Stimulated activated CD4-positive, alpha-beta T cell treated with anti-CD3 and anti-CD28 coated beads, TNF-alpha, amount 100 ng/mL, for 48 hours (primary cell): ENCODE measurements at places on chromosomes 7 and 10.

GRCh38 chr7:30226614-30227268, 57.7 kb upstream of the ZNRF2 start:
- DNase-seq = no peak

DNA sequence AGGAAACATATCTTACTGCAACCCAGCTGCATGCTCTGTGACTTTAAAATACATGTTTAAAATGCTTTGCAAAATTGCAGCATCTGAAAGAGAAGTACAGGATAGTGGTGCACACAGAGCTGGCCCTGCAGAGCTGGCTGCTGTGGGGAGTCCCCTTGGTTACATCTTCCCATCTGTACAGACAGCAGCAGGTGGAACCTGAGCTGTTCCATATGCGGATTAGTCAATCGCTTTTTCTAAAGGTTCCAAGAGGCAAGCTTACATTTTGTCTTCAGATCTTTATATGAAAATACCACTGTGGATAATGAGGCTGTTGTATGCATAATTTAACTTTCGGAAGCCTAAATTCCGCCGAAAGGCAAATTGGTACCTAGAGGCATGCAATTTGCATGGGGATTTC, 444.1 kb downstream of the NRG3 start:
- DNase-seq = no peak

DNA sequence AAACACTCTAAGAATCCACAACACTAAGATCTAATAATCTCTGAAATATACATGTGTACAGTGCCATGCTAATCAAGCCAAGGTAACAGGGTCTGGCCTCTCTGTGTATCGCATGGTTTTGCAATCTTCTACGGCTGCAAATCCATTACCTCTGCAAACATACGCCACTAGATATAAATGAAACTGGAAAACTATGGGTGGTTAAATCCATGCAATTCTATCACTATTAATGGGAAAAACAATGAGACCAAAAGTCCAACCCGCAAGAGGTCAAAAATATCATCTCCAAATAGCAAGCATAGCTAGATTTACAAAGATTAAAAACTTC, 23.0 kb downstream of the SGCE start:
- no peak for DNase-seq

DNA sequence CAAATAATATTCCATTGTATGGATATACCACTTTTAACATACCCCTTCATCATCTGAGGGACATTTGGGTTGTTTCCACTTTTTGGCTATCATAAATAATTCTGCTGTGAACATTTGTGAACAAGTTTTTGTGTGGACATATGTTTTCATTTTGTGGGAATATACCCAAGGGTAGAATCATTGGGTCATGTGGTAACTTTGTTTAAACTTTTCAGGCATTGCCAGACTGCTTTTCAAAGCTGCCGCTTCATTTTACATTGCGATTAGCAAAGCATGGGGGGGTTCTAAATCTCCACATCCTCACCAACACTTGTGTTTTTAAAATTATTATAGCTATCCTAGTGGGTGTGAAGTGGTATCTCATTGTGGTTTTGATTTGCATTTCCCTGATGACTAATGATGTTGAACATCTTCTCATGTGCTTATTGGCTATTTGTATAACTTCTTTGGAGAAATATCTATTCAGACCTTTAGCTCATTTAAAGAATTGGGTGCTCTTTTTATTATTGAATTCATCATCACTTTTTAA, 8.4 kb upstream of the HHEX start:
- DNase-seq = no peak

DNA sequence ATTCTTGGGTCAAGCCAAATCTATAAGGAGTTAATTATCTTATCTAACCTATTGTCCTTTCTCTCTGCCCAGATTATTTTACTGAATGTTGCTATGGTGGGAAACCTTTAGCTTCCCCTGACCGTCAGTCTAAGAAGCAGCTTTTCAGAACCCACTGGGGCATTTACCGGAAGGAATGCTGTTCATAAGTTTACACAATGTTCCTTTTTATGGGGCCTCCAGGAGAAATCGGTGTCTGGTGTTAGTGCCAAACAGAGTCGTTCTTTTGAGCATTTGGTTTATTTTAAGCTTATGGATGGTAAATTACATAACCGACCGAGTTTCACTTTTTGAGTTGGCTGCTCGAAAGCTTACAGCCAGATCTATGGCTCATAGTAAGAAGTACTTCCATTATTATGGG, 111.9 kb downstream of the CACNB2 start:
- no peak for DNase-seq

- DNase-seq = no peak
These were observed 24.6 kb downstream of the NAMPT start for GRCh38 chr7:106260136-106260561.

- DNase-seq = no peak
These were observed 59.1 kb downstream of the LOXL4 start for GRCh38 chr10:98208925-98209324.

GRCh38 chr7:158267742-158268435, 319.7 kb downstream of the PTPRN2 start:
- no peak for DNase-seq

GRCh38 chr10:6877336-6877721, 297.3 kb upstream of the PRKCQ start:
- DNase-seq = no peak

- no peak for DNase-seq
These were observed 321.3 kb downstream of the CACNA2D1 start for GRCh38 chr7:82122275-82122674.

DNA sequence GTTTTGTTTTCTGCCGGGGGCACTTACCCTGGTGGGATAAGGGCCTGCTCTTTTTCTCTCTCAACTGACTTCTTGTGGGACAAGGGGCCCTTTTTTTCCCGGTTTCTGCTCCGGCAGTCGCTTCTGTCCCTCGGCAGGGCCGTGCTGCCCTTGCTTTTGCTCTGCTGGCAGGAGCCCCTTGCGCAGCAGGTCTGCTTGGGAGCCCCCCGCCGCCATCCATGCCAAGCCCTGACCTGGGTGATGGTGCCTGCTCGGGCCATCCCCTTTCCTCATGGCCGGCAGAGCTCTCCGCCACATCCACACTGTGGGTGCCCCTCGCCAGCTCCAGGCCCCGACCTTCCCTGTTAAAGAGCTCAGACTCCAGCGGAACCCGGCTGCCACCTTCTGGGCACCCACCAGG, 47.0 kb upstream of the ZNF32 start:
- no peak for DNase-seq

DNA sequence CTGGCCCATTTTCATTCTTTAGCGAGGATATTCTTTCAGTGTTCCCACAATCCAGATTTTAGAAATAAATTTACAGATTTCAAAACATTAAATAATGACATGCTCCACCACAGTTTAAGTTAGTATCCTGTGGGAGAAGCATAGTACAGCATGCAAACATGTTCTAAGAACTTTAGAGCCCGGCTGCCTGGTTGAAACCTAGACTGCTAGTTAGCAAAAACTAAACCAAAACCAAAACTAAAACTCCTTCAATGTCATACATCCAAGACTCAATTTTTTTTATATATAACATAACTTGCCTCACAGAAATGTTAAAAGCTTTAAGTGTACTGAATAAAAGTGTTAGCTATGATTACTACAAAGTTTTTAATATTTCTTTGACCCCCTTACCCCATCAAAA, 17.0 kb downstream of the TRA2A start:
- no peak for DNase-seq

DNA sequence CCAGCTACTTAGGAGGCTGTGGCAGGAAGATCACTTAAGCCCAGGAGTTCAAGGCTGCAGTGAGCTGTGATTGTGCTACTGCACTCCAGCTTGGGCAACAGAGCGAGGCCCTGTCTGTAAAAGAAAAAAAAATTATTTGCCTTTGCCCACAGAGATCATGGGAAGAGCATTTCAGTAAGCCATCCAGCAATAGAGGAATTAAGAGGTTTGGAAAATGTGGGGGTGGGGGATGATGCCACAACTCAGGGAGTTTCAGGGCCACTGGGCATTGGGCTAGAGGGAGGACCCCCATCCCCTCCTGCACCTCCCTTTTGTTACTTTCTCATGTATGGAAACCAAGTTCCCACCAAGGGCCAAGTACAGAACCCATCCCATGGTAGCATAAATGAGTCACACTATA, 38.4 kb downstream of the SVIL start:
- DNase-seq = no peak

- no peak for DNase-seq
These were observed 8.9 kb downstream of the IGFBP1 start for GRCh38 chr7:45897042-45897690.

GRCh38 chr7:32537760-32538159, 42.5 kb downstream of the AVL9 start:
- no peak for DNase-seq

GRCh38 chr7:84923348-84923747, 263.5 kb downstream of the SEMA3D start:
- no peak for DNase-seq

GRCh38 chr7:40704172-40704571, 569.4 kb downstream of the SUGCT start:
- DNase-seq = no peak

GRCh38 chr10:122362031-122362592, 12.4 kb upstream of the PLEKHA1 start:
- DNase-seq = no peak

DNA sequence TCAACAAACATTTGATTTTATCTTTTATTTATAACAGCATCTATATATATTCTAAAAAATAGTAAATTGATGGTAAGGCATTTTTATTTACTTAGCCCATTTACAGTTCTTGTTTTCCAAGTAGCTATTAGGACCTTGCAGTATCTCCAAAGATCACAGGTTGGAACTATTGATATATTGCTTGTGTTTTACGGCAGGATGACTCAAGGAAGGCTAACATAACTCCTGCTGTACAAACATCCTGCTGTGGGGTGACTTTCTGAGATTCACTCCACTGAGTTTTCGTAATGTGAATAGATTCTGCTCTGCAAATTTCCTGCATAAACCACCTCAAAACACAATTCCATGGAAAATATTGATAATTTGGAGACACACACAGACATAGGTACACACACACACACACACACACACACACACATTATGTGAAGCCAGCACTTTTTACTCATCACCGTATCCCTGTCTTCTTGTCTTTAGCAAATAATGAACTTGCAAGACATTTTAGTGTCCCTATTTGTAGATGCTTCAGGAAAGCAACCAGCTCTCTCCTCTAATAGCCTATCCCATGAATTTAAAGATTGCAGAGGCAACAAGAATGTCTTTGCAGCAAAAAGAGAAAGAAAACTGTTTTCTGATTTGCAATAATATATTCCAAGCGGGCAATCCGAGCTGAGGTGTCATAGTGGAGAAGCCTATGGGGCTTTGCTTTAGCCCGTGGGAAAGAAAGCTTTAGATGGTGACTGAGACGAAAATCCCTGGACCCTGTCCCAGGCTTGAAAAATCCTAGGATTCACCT, 722 bp downstream of the AGR2 start:
- no peak for DNase-seq

GRCh38 chr7:155510975-155511701, 35.2 kb downstream of the CNPY1 start:
- no peak for DNase-seq

DNA sequence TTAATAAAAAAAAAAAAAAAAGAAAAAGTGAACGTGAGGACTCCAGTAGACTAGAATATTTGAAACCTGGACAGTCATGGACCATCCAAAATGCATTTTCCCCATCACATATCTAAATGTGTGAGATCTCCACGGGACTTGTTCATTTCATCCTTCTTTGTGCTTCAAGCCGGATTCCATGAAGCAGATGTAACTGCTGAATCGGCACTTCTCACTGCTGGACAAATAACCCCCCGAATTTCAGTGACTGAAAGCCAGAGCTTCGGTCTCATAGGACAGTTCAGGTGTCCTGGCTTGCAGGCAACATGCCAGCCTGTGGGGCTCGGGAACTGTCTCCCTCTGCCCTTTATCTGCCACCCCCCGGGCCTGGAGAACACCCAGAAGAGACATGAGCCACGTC, 33.3 kb downstream of the RNF32 start:
- DNase-seq = no peak

GRCh38 chr7:98879198-98879978, 1.1 kb downstream of the TRRAP start:
- DNase-seq = peak; percentile 52

GRCh38 chr10:98331885-98332284, 63.9 kb upstream of the LOXL4 start:
- DNase-seq = no peak

DNA sequence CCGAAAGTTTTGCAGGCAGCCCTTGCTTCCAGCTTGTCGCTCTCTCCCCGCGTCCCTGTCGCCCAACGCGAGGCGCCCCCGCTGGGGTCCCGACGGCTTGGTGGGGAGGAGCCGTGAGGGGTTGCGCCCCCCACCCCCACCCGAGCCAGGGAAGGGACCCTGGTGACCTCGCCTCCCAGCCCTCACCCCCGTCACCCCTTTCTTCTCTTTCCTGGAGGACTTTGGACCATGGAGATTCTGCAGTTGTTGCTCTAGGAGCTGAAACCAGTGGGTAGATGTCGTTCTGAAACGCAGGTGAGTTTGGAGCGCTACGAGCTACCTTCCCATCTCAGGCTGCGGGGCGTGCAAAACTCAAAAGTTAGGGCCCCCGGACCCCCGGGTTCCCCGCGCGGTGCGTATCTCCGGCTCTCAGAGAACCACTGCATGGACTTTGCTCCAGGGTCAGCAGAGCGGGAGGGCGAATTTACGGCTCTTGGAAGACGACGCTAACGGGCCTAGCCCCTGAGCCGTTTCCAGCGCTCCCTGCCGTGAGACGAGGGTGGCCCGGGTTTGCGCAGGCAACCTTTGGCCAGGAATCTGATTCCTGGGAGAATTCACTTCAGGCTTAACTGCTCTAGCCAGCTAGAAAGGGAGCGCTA, 684 bp upstream of the ATXN7L1 start:
- DNase-seq = no peak

- no peak for DNase-seq
These were observed 24.3 kb upstream of the ITGB1 start for GRCh38 chr10:32982293-32982709.

DNA sequence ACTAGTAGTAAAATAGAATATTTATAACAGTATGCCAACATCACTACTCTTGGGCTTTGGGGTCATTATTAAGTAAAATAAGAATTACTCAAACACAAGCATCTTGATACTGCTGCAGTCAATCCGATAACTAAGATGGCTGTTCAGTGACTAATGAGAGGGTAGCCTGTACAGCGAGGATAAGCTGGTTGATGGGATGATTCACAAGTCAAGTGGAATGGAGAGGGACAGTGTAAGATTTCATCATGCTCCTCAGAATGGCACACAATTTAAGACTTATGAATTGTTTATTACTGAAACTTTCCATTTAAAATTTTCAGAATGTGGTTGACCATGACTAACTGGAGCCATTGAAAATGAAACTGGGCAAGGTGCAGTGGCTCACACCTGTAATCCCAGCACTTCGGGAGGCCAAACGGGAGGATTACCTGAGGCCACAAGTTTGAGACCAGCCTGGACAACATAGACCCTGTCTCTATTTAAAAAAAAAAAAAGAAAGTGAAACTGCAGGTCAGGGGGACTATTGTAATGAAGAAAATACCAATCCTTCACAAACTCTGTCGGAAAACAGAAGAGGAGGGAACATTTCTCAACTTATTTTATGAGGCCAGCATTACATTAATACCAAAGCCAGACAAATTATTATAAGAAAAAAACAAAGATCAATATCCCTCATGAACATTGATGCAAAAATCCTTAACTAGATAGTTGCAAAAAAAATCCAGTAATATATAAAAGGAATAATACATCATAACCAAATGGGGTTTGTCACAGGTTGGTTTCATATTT, 11.2 kb downstream of the AVL9 start:
- no peak for DNase-seq
